Germinal center (tissue), 1 donor: ENCODE measurements at places on chromosomes 7 and 10.

GRCh38 chr10:114172776-114173602 is 1.0 kb downstream of the CCDC186 start:
- no peak for DNase-seq

DNA sequence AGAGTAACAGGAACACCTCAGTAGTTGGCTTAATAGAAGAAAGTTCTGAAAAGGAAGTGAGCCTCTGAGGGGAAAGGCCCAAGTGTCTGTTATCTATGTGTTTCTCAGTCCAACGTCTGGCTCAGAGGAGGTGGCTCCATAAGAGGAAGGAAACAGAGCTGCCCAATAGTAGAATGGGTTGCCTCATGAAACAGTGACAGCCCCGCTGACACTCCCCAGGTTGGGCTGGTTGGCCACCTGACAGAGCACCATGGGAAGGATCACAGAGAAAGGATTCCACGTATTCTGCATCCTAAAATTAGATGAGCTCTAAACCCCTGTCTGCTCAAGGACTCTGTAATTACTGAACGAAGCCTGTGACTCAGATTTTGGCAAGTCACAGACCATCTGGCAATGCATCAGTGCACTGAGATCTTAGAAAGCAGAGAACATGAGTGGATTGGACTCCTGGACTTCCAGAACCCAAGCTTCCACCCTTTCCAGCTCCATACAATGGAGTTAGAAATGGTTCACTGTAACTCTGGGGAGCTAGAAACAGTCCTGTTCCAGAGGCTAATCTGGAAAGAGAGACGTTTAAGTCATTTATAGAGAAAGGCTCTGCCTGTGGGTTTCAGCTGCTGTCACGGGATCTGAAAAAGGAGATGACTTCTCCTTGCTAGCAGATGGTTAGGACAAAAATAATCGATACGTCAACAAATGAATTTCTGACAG is 2.9 kb downstream of the PKD2L1 start:
- DNase-seq, result peak; percentile 70

DNA sequence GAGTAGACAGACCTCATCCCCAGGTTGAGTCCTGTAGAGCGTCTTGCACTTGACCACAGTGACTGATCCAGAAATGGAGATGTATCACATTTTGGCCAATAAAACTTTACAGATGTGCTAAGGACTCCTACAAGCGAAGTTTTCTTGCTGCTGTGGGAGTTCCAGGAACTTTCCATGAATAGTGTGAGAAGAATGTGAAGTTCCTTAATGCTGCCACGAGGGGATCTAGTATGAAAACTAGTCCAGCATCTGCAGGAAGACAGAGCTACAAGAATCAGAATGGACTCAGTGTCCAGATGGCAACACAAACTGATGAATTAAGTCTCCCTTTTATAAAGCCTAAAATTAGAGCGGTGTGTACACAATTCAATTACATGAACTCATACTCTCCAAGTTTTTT is 14.8 kb upstream of the LSM8 start:
- no peak for DNase-seq

- DNase-seq, result no peak
Observed at GRCh38 chr7:117134889-117135552, 181.7 kb downstream of the ST7 start.

- DNase-seq, result no peak
Observed at GRCh38 chr10:31620226-31621151, 301.5 kb downstream of the ZEB1 start.

- DNase-seq, result no peak
Observed at GRCh38 chr7:118306771-118307170, 82.3 kb downstream of the ANKRD7 start.

- DNase-seq, result no peak
Observed at GRCh38 chr10:30967650-30968410, 63.8 kb downstream of the ZNF438 start.

GRCh38 chr10:11520892-11521291 is 90.6 kb downstream of the USP6NL start:
- DNase-seq, result no peak

- DNase-seq, result no peak
Observed at GRCh38 chr7:147279514-147279913, 1162.9 kb downstream of the CNTNAP2 start.
